Osteoblast (primary cell): ENCODE measurements at places on chromosomes 4 and X. TPM values are rescaled to one million over a fixed set of nuclear protein-coding genes. Genes with fewer than 3 reads are reported as not detected.

NXF2 gene
- not detected in 2 replicates for total RNA-seq

DKK2 gene
- under 0.01 TPM in 1 of 2 replicates, not detected in the other for total RNA-seq

LGI2 gene
- total RNA-seq, result under 0.01 TPM in 2 replicates

MXRA5 gene
- 20.9 and 27.9 TPM in 2 replicates for total RNA-seq

SATL1 gene
- total RNA-seq, result not detected in 2 replicates

SLC2A9 gene
- total RNA-seq, result 2.5 and 3.5 TPM in 2 replicates

FGA gene
- not detected in 2 replicates for total RNA-seq

RBBP7 gene
- 69.8 and 87.5 TPM in 2 replicates for total RNA-seq

SPRY1 gene
- 5.0 and 5.1 TPM in 2 replicates for total RNA-seq

SLC49A3 gene
- total RNA-seq, result 11.6 and 13.6 TPM in 2 replicates

TRPC5OS gene
- total RNA-seq, result not detected in 2 replicates

POLN gene
- total RNA-seq, result 2.9 and 4.1 TPM in 2 replicates

ZFX gene
- total RNA-seq, result 50.7 and 74.6 TPM in 2 replicates

BBS12 gene
- total RNA-seq, result 9.4 and 10.6 TPM in 2 replicates

CPZ gene
- 21.2 and 44.5 TPM in 2 replicates for total RNA-seq

NAP1L3 gene
- 12.4 and 14.1 TPM in 2 replicates for total RNA-seq

H2BW2 gene
- not detected in 2 replicates for total RNA-seq

APOO gene
- 5.6 and 7.2 TPM in 2 replicates for total RNA-seq

MMAA gene
- 4.3 and 5.0 TPM in 2 replicates for total RNA-seq

ADGRG4 gene
- not detected in 2 replicates for total RNA-seq

TEX13D gene
- total RNA-seq, result not detected in 2 replicates

SRP72 gene
- 72.0 and 83.7 TPM in 2 replicates for total RNA-seq

LRAT gene
- not detected in 2 replicates for total RNA-seq

TXK gene
- 0.59 and 0.72 TPM in 2 replicates for total RNA-seq

IL2RG gene
- not detected in 2 replicates for total RNA-seq

AFP gene
- not detected in 2 replicates for total RNA-seq

INTS6L gene
- total RNA-seq, result 4.4 and 4.7 TPM in 2 replicates

DMRTC1 gene
- total RNA-seq, result not detected in 2 replicates
